ENCODE measurements at places on chromosomes 12 and 14.

GRCh38 chr12:53751336-53752191 is at the start of gene CISTR:
TSS of gene CISTR (minus strand) at chr12:53751979.
- peak; percentile 37 for DNase-seq

DNA sequence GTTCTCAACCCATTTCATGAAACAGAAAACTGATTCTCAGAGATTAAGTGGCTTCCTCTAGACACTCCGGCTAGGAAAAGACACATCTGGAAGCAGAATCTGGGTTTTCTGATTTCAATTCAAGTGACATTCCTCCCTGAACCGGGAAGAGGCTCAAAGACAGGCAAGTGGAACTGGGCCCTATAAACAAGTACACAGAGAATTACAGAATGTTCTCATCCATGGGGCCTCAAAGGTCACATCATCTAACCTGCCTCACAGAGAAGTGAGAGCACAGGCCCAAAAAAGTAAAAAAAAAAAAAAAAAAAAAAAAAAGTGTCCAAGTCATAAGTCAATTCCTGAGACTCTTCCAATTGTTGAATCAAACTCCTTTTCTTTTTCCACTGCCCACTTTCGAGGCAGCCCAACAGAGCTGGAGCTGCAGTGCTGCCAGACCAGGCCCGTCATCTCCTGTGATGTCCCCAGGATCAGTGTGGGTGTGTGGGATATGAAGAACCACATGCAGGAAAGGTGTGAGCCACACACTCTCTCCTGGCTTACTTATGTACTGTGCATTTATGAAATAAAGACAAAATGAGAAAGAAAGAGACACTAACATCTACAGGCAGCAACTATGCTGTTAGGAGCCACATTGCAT is 2.8 kb upstream of the KRT1 start:
- no peak for DNase-seq

- no peak for DNase-seq
These were observed 298.2 kb downstream of the TMEM132D start for GRCh38 chr12:129605666-129606065.

- DNase-seq, result no peak
These were observed 2.2 kb upstream of the YAF2 start for GRCh38 chr12:42240131-42240750.

- DNase-seq, result no peak
These were observed 105.0 kb downstream of the DAD1 start for GRCh38 chr14:22483863-22484593.
